ENCODE measurements at places on chromosomes 6 and 20.

GRCh38 chr6:155158030-155158843, 105.6 kb upstream of the CLDN20 start:
- DNase-seq = no peak

GRCh38 chr6:1403851-1404712, 14.7 kb downstream of the FOXF2 start:
- DNase-seq = no peak

DNA sequence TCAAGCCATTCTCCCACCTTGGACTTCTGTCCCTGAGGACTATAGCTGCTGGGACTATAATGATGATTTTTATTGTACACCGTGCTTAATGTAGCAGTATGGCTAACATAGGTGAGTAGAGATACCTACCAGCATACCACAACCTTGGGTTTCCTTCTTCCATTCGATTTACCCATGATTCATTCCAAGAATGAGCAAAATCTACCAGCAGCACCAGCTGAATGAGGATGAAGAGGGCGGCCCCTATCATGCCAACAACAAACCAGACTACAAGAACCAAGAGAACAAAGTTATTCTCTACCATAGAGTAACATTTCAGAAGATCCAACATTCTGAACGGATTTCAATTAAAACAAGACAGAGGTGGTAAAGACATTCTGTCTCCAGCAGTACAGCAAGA, 12.1 kb downstream of the SERINC3 start:
- no peak for DNase-seq

DNA sequence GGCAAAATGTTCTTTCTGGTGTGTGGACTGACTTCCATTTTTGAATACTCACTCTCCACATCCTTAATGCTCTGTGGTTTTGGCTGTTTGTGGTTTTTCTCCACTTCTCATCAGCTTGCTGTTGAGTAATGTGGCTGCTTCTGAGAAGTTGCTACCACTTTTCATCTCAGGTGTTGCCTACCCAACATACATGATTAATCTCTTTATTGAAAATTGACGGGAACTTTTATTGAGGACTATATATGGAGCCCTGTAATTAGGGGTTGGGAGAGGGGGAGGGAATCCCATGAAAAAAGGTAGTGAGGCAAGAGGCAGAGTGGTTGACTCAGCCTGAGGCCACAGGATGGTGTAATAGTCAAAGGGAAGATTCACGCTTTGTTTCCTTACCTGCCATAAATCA, 17.6 kb downstream of the IL22RA2 start:
- no peak for DNase-seq

GRCh38 chr6:81816380-81816779, 63.9 kb upstream of the TENT5A start:
- DNase-seq = no peak

GRCh38 chr20:9348747-9349146, 165.6 kb upstream of the LAMP5 start:
- no peak for DNase-seq

- DNase-seq = no peak
These were observed 77.6 kb downstream of the SRC start for GRCh38 chr20:37423545-37423944.

- DNase-seq = no peak
These were observed 84.8 kb downstream of the ELOVL5 start for GRCh38 chr6:53263917-53264316.

All from umbilical cord (tissue), 2 donors.